ENCODE measurements at places on chromosomes 12 and 14. TPM values are rescaled to one million over a fixed set of nuclear protein-coding genes. Genes with fewer than 3 reads are reported as not detected.

Gene TXNDC16
- total RNA-seq, result 22.0 TPM

Gene LIN7A
- total RNA-seq, result 0.12 TPM

- H3K27ac ChIP-seq, result no peak overlapping the region
- peaks cover under 1% of the 10 kb centered on the region for H3K4me1 ChIP-seq
- DNase-seq, result no peak
- no peak overlapping the region for H3K4me3 ChIP-seq
Observed at GRCh38 chr12:48151103-48151771, 6.1 kb downstream of the ASB8 start.

Gene SOAT2
- total RNA-seq, result not detected

Gene PLEKHD1
- 0.93 TPM for total RNA-seq

DNA sequence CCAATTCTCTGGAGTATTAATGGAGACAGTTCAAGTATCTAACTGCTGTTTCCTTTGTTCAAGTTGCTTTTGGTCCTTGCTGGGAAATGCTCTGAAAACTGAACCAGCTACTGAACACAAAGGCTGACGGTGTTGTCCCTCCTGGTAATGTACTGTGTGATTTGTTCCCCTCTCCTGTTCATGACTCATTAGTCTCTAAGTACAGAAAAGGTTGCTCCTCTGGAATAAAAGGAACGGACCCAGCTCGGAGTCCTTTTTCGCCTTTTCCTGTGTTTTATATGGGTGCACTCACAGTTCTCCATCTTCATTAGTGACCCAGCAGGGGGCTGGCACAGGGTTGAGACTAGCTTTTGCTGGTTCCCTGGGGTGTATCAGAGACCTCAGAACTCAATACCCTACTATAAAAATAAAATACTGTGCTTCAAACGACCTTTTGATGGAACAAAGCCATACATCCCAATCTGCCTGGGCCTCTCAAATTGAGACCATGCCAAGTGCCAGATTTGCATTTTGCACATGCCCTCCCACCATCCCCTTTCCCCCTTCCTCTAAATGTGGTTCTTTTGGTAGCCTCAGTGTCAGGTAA, 269.7 kb downstream of the RAD51B start:
- H3K4me3 ChIP-seq, result no peak overlapping the region
- no peaks in the 10 kb centered on the region for H3K36me3 ChIP-seq
- H3K27ac ChIP-seq, result no peak overlapping the region
- no peak for DNase-seq
- no peaks in the 10 kb centered on the region for H3K4me1 ChIP-seq

- no peak overlapping the region for H3K4me3 ChIP-seq
- H3K36me3 ChIP-seq, result no peaks in the 10 kb centered on the region
- H3K4me1 ChIP-seq, result no peaks in the 10 kb centered on the region
- H3K27ac ChIP-seq, result no peak overlapping the region
- no peak for DNase-seq
- H3K27me3 ChIP-seq, result no peaks in the 10 kb centered on the region
Observed at GRCh38 chr14:67010602-67011001, 178.6 kb upstream of the GARIN2 start.

DNA sequence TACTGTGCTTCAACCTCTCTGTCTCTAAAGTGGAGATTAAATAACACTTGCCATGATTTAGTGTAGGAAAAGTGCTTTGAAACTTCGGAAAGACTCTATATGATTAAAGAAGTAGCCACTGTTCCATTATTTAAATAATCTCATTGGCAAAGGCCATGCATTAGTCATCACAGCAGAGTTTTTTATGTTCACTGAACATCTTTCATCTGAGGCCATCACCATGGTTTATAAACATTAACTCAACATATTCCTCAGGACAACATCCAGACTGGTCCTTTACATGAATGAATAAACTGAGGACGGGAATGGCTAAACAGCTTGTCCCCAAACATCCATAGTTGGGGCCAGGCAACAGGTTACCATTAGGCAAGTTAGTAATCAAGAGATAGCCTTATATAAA, 124.6 kb upstream of the FRMD6 start:
- H3K27me3 ChIP-seq, result peaks cover 2% of the 10 kb centered on the region
- no peak overlapping the region for H3K27ac ChIP-seq
- no peak for DNase-seq

DNA sequence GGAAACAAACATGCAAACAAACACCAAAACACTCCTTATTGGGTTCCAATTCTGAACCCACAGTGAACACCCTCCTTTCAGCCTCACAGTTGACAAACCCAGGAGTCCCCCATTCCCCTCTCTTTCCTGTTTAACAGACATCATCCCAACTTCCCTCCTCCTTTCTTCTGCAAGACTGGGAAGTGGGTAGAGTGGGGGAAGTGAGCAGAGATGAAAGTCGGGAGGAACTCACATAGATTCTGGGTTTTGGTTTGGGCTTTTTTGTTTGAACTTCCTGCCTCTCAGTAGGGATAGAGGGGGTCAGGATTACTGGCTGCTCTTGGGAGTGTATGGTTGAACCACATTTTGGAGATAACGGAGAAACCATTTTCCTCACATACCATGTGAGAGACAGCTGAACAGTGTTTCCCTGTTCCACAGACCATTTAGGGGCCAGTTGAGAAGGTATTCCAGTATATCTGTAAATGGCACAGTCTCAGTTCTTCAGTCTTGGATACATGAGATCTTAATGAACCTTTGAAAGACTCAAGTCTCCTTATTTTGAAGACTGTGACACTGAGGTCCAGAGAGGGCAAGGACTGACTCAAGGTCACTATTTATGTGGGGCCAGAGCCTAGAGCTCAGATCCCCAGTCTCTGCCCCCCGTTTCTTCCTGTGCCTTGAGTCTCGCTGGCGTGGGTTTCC, 3.9 kb upstream of the GPR84 start:
- peak; percentile 15 for DNase-seq
- peaks cover 27% of the 10 kb centered on the region for H3K4me1 ChIP-seq
- no peak overlapping the region for H3K4me3 ChIP-seq
- H3K36me3 ChIP-seq, result no peaks in the 10 kb centered on the region

GRCh38 chr12:29224572-29224971, 75.5 kb downstream of the FAR2 start:
- no peak overlapping the region for H3K4me3 ChIP-seq
- no peaks in the 10 kb centered on the region for H3K36me3 ChIP-seq
- no peak for DNase-seq
- no peaks in the 10 kb centered on the region for H3K4me1 ChIP-seq

GRCh38 chr14:93331728-93332396, 974 bp downstream of the BTBD7 start:
- no peaks in the 10 kb centered on the region for H3K36me3 ChIP-seq
- H3K27ac ChIP-seq, result peak overlapping the region; percentile 30
- DNase-seq, result no peak
- H3K4me1 ChIP-seq, result peaks cover 14% of the 10 kb centered on the region

Gene RNASE8
- total RNA-seq, result not detected

Gene PRB2
- not detected for total RNA-seq

Gene CLECL1
- 0.64 TPM for total RNA-seq

DNA sequence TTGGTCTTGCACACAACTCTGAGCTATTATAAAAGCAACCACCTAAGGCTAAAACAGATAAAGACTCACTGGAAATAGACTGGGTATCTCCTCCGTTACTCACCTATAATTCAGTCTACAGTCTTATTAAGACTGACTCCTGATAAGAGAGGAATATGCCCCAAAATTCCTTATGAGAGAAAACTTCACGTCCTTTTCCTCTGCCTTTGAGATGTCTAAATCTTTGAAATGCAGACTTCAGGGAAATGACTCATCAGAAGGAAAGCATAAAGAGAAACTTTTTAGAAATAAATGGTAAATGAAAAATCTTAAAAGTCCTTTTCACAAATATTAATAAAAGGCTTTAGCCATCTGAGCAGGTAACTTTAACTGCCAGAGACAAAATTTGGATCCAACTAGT, 187.5 kb upstream of the RTL1 start:
- H3K27me3 ChIP-seq, result no peaks in the 10 kb centered on the region
- H3K36me3 ChIP-seq, result no peaks in the 10 kb centered on the region
- no peak overlapping the region for H3K4me3 ChIP-seq
- no peaks in the 10 kb centered on the region for H3K4me1 ChIP-seq

DNA sequence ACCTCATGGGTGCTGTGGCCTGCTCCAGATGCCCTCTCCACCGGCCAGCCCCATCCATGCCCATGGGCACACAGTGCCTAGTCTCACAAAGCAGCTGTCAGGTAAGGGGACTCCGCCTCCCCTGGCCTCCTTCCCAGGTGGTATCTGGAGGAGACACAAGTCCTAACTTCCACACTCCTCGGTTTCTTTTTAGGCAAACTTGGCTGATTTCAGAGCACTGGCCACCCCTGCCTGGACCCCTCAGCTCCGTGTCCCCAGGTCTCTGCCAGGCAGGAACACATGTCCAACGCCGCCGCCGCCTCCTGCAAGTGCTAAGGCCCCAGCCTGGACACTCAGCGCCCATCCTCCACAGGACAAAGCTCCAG, 324.1 kb upstream of the DIO3 start:
- H3K4me1 ChIP-seq, result no peaks in the 10 kb centered on the region
- H3K27ac ChIP-seq, result no peak overlapping the region
- H3K27me3 ChIP-seq, result no peaks in the 10 kb centered on the region
- no peak overlapping the region for H3K4me3 ChIP-seq

DNA sequence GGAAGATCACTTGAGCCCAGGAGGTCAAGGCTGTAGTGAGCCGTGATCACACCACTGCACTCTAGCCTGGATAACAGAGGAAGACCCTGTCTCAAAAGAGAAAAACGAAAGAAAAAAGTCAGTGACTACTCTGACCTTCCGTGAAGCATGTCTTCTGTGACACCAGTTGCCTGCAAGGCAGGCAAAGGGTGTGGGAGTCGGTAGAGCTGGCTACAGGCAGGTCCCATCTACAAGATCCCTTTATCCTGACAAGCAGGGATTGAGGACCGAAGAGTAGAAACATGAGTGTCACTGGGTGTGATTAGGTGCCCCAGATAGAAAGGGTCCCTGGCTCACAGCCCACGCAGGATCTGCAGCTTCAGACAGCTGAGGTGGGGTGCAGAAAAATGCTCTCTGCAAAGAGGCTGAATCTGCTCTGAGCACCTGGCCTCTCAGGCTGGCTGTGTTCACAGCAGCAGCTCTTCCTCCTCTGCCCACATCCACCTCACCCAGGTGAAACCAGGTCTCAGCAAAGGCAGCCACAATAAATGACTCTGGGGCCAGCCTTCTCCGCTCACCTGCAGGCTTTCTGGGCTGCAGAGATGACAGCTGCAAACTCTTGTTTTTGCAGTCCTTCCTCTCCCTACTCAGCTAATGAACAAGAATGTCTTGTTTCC, 28.6 kb upstream of the HSP90B1 start:
- no peaks in the 10 kb centered on the region for H3K4me1 ChIP-seq
- no peak overlapping the region for H3K4me3 ChIP-seq
- H3K27me3 ChIP-seq, result no peaks in the 10 kb centered on the region
- DNase-seq, result no peak
- H3K36me3 ChIP-seq, result no peaks in the 10 kb centered on the region

Gene KLRC2
- total RNA-seq, result 3.0 TPM

DNA sequence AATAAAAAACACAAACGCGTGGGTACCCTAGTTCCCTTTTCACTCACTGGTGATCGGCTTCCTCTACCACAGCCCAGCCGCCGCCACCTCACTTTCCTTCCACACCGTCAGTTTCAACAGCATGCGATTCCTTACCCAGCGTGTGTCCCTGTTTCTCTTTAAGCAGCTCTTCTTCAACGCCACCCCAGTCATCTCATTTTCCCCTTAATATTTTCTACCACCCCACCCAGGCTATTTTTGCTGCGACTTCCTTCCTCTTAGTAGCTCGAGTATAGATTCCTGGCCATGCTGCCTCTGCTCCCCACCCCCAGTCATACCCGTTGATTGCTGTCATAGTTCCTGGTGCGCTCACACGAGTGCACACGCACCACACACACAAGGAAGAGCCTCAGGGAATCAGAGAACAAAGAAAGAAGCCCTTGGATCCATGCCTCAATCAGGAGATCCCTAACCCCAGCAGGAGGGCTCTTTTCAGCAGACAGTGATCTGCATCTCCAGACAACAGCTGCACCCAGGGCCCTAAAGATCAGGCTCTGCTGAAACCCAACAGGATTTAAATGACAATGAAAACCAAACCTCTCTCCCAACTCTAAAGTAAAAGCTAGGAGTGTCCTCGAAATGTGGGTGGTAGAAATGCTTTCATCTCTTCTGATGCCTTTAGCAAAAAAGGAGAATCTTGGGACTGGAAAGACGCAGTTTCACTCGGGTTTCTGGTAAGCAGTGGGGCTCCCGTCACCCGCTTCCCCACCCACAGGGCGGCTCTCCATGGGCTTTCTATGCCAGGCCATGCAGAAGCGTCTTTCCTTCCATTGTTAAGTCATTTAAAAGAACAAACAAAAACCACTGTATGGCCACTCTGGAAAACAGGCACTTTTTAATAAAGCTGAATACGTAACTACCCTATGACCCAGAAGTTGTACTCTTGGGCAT, 23.8 kb downstream of the VPS37B start:
- no peaks in the 10 kb centered on the region for H3K27me3 ChIP-seq
- H3K36me3 ChIP-seq, result peaks cover 37% of the 10 kb centered on the region
- peak overlapping the region; percentile 75 for H3K27ac ChIP-seq
- H3K4me3 ChIP-seq, result peak overlapping the region; percentile 36
- peak; percentile 54 for DNase-seq

DNA sequence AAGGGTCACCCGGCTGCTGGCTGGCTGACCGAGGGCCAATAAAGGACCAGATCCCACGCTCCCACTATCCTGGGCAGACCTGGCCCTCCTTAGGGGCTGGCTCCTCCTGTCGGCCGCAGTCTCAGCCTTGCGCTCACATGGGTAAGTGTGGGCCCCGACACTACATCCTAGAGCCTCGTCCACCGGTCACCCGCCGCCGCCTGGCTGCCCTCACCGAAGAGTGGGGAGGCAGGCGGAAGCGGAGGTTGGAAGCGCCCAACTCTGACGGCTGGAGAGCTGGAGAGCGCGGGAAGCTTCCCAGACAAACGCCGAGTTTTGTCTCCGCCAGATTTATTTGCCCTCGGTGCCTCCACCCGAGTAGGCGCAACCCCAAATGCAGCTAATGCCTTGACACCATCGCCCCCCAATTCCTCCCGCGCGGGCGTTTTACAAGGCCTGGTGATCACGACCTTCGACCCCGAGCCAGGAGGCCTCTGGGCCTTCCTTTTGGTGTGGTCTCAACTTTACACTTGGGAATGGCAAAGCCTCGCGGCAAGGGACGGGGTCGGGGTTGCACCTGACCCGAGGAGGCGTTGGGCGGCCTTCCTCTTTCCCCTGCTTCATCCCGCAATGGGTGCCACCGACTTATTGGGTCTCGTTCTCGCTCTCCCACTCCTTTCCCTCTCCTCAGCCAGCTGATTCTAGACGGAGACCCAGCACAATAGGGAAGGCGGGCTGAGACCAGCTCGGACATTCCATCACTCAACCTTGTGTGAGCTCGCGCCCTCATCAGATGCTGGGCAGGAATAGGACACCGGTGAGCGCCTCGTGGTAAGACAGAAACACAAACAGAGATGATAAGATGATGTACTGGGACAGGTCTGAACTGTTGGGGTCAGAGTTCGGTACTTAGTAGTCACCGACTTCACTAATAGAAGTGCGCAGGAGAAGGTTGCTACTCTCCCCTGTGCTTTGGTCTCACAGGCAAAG, 78.3 kb upstream of the ANO4 start:
- no peaks in the 10 kb centered on the region for H3K36me3 ChIP-seq
- H3K4me1 ChIP-seq, result no peaks in the 10 kb centered on the region
- H3K4me3 ChIP-seq, result no peak overlapping the region
- DNase-seq, result no peak
- H3K27ac ChIP-seq, result no peak overlapping the region

Gene STON2
- total RNA-seq, result 3.8 TPM

- no peak for DNase-seq
- peaks cover 4% of the 10 kb centered on the region for H3K27me3 ChIP-seq
- H3K4me1 ChIP-seq, result no peaks in the 10 kb centered on the region
- no peaks in the 10 kb centered on the region for H3K36me3 ChIP-seq
Observed at GRCh38 chr14:97033556-97034081, 236.4 kb downstream of the VRK1 start.

Gene DIO2
- not detected for total RNA-seq
